ENCODE measurements at places on chromosomes 4 and X. TPM values are rescaled to one million over a fixed set of nuclear protein-coding genes. Genes with fewer than 3 reads are reported as not detected.

- H3K27ac ChIP-seq = no peak overlapping the region
- peaks cover 4% of the 10 kb centered on the region for H3K4me1 ChIP-seq
- no peaks in the 10 kb centered on the region for H3K36me3 ChIP-seq
Measured at GRCh38 chrX:2767631-2768455, 16.0 kb downstream of the XG start.

GRCh38 chr4:156169011-156169410 lies 215.3 kb upstream of the CTSO start:
- H3K4me3 ChIP-seq = no peak overlapping the region
- H3K27me3 ChIP-seq = no peaks in the 10 kb centered on the region
- no peaks in the 10 kb centered on the region for H3K36me3 ChIP-seq
- no peak for DNase-seq
- H3K27ac ChIP-seq = no peak overlapping the region

- DNase-seq = no peak
- H3K4me1 ChIP-seq = no peaks in the 10 kb centered on the region
- H3K4me3 ChIP-seq = no peak overlapping the region
- no peak overlapping the region for H3K27ac ChIP-seq
Measured at GRCh38 chrX:87706134-87706533, 188.5 kb downstream of the KLHL4 start.

DNA sequence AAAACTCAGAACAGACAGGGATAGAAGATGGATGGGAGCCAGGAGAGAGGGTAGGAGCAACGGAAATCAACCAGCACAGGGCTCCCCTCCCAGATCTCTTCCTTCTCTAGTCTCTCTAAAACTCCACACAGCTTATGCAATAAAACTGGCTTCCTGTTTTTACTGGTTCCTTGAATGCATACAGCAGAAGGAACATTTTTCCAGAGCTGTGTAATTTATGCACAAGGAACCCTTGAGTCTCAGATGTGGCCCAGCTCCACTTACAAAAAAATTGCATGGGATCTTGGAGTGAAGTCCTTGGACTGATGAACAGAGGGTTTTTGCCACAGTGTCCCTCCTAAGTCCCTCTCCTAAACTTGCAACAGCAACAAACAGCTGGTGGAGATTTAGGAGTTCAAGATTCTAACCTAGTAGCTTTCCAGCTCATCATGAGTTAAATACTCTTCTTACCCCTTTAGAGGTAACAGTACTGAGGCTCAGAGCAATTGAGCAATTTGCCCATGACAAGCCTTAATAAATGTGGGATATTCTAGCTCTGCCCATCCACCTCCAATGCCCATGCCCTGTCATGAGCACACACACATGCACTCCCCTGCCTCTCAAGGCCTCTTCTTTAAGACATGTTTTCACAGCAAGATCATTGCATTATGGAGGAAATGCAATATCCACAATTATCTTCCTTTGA lies 18.4 kb upstream of the CC2D2A start:
- no peaks in the 10 kb centered on the region for H3K4me1 ChIP-seq
- no peak overlapping the region for H3K4me3 ChIP-seq
- H3K27ac ChIP-seq = no peak overlapping the region
- H3K36me3 ChIP-seq = no peaks in the 10 kb centered on the region
- no peaks in the 10 kb centered on the region for H3K27me3 ChIP-seq

- no peaks in the 10 kb centered on the region for H3K36me3 ChIP-seq
- H3K4me1 ChIP-seq = peaks cover 8% of the 10 kb centered on the region
- no peak for DNase-seq
- H3K27ac ChIP-seq = no peak within 1 kb of the TSS
- H3K4me3 ChIP-seq = peak within 1 kb of the TSS; percentile 69
Measured at GRCh38 chr4:95548738-95549245, at the start of gene UNC5C. Gene UNC5C, minus strand, starts transcription at chr4:95548973.

- no peaks in the 10 kb centered on the region for H3K27me3 ChIP-seq
- DNase-seq = peak; percentile 59
- no peaks in the 10 kb centered on the region for H3K4me1 ChIP-seq
Measured at GRCh38 chrX:109270580-109271484, 211.1 kb downstream of the GUCY2F start.

GRCh38 chrX:129115104-129115503 lies 408.2 kb downstream of the SMARCA1 start:
- H3K36me3 ChIP-seq = no peaks in the 10 kb centered on the region
- no peak overlapping the region for H3K27ac ChIP-seq
- no peaks in the 10 kb centered on the region for H3K27me3 ChIP-seq

DNA sequence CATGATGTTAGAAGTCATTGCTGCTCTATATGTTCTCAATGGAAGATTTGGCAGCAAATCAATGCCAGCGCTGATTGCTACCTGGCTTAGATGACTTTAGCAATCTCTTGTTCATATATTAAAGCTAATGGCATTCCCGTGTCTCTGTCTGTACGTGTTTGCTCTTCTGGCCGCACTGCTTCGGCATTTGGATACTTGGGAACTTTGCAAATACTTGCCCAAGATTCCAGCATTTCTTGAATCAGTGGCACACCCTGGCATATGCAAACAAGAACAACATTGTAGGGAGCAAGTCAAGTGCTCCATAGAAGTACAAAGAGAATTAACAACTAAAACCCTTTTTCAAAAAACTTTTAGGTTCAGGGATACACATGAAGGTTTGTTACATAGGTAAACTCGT lies 128.9 kb upstream of the TMEM164 start:
- H3K4me1 ChIP-seq = no peaks in the 10 kb centered on the region
- H3K36me3 ChIP-seq = no peaks in the 10 kb centered on the region
- H3K27me3 ChIP-seq = no peaks in the 10 kb centered on the region
- no peak overlapping the region for H3K27ac ChIP-seq

DNA sequence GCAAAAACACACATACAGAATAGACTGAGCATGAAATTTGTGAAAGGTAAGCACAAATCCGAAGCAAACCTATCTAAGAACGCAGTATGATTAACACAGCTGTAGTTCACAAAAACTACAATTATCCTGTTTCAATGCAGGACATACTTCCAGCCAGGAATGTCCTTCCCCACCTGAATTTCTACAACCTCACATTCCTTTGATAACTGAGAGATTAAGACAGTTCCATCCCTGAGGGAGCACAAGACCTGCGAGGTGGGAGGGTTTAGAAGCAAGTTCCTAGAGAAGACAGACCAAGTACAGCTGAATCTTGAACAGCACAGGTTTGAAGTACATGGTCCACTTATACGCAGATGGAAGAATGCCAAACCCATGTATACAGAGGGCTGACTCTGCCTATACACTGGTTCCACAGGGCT lies 10.6 kb downstream of the ABCG2 start:
- no peaks in the 10 kb centered on the region for H3K36me3 ChIP-seq
- H3K4me1 ChIP-seq = no peaks in the 10 kb centered on the region
- no peak overlapping the region for H3K27ac ChIP-seq

DNA sequence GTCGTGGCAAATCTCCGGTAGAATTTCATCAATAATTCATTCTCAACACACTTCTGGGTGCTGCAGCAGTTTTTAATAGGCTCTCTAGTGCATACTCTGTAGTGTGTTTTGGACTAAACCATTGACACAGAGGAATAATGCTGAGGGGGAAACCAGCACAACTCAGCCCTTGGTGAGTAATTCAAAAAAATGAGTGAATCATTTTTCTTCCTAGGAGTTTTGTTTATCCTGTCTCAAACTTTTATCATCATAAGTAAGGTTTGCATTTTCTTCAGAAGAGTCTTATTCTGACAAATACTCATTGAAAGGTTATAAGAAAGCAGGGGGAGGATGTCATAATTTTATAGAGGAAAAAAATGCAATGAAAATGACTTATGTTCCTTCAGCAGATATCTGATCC lies 2542.7 kb downstream of the PCDH7 start:
- H3K4me3 ChIP-seq = no peak overlapping the region
- H3K4me1 ChIP-seq = no peaks in the 10 kb centered on the region
- no peak overlapping the region for H3K27ac ChIP-seq
- DNase-seq = no peak

GRCh38 chr4:147547314-147548056 lies 66.6 kb downstream of the EDNRA start:
- no peak overlapping the region for H3K27ac ChIP-seq
- H3K27me3 ChIP-seq = no peaks in the 10 kb centered on the region
- H3K36me3 ChIP-seq = peaks cover 4% of the 10 kb centered on the region

DNA sequence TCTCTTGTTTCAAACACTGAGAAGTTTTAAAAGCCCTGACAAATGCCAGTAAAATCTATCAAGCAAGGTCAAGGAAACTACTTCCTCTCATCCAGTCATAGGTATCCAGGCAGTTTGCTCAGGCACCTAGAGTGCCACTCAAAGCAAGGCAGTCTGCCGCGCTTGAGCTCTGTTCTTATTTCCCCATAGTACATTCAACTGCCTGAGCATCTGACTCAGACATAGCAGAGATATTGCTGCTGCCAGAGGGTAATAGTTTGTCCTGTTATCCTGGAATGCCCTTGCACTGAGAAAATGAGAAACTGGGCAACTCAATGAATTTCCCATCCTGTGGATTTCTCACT lies 16.1 kb upstream of the ATP8A1 start:
- H3K4me1 ChIP-seq = peaks cover 35% of the 10 kb centered on the region
- peak; percentile 43 for DNase-seq
- peaks cover 2% of the 10 kb centered on the region for H3K36me3 ChIP-seq
- H3K27ac ChIP-seq = peak overlapping the region; percentile 84
- H3K4me3 ChIP-seq = peak overlapping the region; percentile 20
- H3K27me3 ChIP-seq = no peaks in the 10 kb centered on the region

DNA sequence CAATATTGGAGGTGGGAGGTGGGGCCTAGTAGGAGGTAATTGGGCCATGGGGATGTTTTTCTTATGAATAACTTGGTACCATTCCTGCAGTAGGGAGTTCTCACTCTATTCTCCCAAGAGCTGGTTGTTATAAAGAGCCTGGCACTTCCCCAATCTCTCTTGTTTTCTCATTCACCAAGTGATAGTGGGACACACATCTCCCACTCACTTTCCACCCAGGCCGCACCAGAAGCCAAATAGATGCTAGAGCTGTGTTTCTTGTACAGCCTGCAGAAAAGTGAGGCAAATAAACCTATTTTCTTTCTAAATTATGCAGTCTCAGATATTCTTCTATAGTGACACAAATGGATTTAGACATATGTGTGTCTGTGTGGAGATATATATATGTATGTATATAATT lies 117.6 kb downstream of the ANKRD50 start:
- no peak for DNase-seq
- no peak overlapping the region for H3K4me3 ChIP-seq
- no peak overlapping the region for H3K27ac ChIP-seq
- no peaks in the 10 kb centered on the region for H3K36me3 ChIP-seq

GRCh38 chr4:41280010-41280409 lies 23.3 kb downstream of the UCHL1 start:
- no peak overlapping the region for H3K4me3 ChIP-seq
- H3K27ac ChIP-seq = no peak overlapping the region
- no peaks in the 10 kb centered on the region for H3K36me3 ChIP-seq
- peaks cover 6% of the 10 kb centered on the region for H3K27me3 ChIP-seq
- no peaks in the 10 kb centered on the region for H3K4me1 ChIP-seq

The MAGEC2 gene
- total RNA-seq = not detected

The CASP3 gene
- total RNA-seq = 54.4 TPM

The CENPVL1 gene
- total RNA-seq = not detected

All from activated CD4-positive, alpha-beta memory T cell treated with anti-CD3 and anti-CD28 coated beads for 36 hours (primary cell).